ENCODE measurements at places on chromosomes 6 and 20. TPM values are rescaled to one million over a fixed set of nuclear protein-coding genes. Genes with fewer than 3 reads are reported as not detected.
A peak's percentile ranks its signal among the peaks of the same experiment; 100 is the strongest.

DNA sequence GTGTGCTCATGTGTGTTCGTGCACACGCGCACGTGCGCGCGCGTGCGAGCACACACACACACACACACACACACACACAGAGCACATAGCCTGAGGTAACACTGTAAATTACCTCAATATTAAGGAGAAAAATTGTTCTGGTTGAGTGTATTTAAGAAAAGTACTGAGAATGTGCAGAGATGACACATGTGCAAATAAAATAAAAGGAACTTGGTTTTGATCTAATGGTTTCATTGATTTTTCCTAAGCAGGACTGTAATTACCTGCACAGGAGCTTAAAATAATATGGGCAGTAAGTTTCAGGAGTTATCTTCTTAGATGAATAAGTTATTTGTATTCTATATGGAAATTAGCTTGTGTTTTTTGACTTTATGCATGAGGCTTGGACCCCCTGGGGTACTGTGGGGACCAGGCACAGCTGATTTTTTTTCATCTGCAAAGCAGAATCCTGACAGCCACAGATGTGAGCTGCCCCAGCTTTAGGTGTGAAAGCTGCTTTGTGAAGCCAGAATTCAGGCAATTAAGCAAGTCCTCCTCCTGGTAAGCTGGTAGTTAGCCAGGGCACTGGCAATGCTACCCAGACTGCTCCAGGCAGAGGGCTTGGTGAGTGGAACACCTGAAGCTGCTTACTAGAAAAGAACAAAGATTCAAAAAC, 1040.6 kb upstream of the CITED2 start:
- no peak for DNase-seq

GRCh38 chr20:2515203-2515602, 6.5 kb upstream of the ZNF343 start:
- DNase-seq: no peak

- DNase-seq: no peak
These were observed 36.8 kb downstream of the ZFAND3 start for GRCh38 chr6:37856285-37856684.

GRCh38 chr6:83252719-83253118, 59.6 kb downstream of the RWDD2A start:
- no peak for DNase-seq

DNA sequence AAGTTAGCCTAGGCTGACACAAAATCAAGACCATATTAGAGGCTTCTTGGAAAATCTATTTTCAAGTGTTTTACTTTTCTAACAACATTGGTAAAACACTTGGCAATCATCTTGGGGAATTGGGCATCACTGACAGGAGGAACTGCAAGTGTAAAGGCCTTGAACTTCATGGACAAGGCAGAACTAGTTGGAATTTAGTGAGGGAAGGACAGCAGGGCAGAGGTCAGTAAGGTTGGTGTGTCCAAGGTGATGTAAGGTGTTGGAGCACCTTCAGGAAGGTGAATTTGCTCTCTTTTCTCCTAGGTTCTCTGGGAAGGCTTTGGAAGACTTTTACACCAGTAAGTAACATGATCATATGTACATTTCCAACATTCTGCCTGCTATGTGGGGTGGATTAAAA, 1.5 kb upstream of the SLC17A4 start:
- DNase-seq: no peak

DNA sequence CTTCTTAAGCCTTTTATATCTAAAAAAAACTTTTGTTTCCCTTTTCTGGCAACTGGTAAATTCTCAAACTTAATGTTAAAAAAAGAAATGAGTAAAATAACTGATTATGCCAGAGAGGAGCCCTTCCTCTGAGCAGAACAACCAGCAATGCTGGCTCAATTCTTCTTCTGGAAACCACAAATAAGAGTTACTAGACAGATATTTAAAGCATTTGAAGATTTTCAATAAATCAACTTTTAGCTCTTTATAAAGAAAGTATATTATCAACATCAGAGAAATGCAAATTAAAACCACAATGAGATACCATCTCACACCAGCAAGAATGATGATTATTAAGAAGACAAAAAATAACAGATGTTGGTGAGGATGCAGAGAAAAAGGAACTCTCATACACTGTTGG, 61.1 kb upstream of the TCF21 start:
- DNase-seq: no peak

DNA sequence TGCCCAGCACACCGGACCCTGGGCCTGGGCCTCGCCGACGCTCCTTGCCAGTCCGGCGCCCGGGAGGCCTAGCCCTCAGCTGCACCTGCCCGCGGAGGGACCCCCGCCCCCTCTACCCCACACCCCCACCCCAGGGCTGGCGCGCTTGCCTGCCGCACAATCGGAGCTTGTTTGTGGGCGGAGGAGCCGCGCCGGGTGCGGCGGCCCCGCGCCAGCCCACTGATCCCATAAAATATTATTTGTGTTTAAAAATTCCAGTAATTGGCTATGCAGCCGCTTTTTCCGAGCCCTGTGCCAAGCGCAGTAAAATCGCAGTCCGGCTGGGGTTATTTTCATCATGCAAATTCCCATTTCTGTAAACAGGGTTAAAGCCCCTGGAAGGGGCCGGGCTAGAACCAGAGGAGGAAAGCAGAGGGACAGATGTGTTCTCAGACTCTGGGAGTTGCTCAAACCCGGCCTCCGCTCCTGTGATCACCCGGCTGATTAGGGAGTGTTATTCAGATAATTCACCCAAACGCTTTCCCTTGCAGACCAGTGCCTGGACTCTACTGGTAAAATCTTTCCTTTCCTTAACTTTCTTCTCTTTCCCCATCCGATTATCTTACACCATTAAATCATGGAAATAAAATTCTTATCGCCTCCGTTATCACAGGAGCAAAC, 93.1 kb downstream of the NCR2 start:
- DNase-seq: peak; percentile 67

- no peak for DNase-seq
These were observed 173.0 kb downstream of the IBTK start for GRCh38 chr6:82074556-82074955.

- no peak for DNase-seq
These were observed 133.8 kb downstream of the BACH2 start for GRCh38 chr6:90162648-90163387.

DNA sequence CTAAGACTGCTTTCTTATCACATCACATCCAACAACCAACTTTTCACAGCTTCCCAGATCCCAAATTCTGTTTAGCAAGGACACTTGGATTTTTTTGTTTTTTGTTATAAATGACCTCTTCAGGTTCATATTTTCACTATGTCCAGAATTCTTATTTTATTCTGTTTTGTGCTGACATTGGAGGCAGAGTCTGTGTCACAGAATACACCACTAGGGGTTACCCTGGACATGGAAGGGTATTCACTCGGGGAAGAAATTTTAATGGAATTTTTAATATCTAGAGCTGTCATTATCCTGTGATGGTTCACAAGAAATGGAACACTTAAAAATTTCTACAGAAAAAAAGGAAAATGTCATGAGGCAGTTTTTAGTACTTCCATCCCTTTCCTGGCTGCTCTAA, 12.0 kb upstream of the SLC2A12 start:
- DNase-seq: no peak

- no peak for DNase-seq
These were observed 102.0 kb downstream of the POPDC3 start for GRCh38 chr6:105077596-105078385.

DNA sequence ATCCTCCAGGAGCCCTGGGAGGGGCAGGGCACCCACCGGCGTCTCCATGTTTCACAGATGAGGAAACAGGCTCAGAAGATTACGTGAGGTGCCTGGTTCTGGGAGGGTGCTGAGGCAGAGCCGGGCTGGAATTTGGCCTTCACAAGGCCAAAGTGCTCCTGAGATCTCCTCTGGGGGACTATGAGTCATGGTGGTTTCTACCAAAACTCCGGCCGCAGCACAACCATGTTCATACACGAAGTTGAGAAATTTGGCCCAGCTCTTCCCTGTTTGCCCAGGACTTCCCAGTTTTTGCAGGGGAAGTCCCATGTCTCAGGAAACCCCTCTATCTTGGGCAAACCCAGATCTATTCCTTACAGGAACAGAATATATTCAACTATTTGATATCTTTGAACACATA, 172.9 kb upstream of the CDYL start:
- peak; percentile 71 for DNase-seq

DNA sequence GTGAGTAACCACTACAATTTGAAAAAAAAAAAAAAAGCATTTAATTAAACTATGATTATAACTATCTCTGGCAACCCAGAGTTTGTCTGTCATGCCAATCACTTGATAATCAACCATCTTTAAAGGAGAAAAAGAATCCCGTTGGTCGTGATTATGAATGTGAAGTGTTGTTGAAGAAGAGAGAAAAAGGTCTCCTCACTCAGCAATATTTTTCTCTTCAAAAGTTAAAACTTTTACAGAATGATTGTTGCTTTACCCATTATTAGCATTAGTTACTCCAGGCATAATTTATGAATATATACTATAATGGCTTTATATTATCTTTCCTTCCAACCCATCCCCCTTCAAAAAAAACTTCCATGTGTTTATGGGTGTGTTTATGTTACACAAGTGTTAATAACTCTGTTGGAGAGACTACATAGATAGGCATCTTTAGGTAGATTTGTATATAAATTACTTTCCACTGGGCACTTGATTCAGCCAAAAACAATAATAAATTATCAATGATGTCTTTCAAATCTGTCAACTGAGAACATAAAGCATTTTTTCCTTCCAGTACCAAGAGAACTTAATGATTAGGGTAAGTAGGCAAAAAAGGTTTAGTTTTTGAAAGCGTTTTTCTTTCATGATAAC, 5.1 kb downstream of the BMP5 start:
- DNase-seq: no peak

GRCh38 chr6:164763788-164764187, 545.6 kb downstream of the C6orf118 start:
- DNase-seq: no peak

GRCh38 chr6:160029525-160029924, 60.6 kb downstream of the IGF2R start:
- DNase-seq: no peak

Gene ZFP64
- 15.2 TPM for total RNA-seq

Gene SIRPB1
- total RNA-seq: not detected

Gene MATN4
- not detected for total RNA-seq

Gene GTSF1L
- total RNA-seq: not detected

Gene RNF217
- 10.6 TPM for total RNA-seq

Gene SLC32A1
- not detected for total RNA-seq

Gene KHDRBS2
- total RNA-seq: not detected
